EH (cell line): ENCODE measurements at places on chromosomes 7 and 10.
A peak's percentile ranks its signal among the peaks of the same experiment; 100 is the strongest.

- DNase-seq = peak; percentile 83
Measured at GRCh38 chr7:66952343-66953043, 31.5 kb downstream of the TMEM248 start.

- no peak for DNase-seq
Measured at GRCh38 chr7:129772646-129773280, 161.2 kb downstream of the NRF1 start.

DNA sequence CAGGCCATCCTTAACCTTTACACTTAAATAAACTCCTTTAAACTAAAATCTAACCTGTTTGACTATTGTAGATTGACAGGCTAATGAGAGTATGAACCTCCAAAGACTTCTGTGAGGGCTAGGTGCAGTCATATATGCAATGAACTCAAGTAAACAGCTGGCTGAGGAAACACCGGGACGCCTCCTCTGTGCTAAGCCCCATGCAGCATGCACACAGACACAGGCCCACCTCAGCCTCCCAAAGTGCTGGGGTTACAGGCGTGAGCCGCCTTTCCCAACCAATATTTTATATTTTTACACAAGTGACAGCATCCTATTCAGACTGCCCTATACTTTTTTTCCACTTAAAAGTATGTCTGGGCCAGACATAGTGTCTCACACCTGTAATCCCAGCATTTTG lies 1.5 kb upstream of the FXYD4 start:
- DNase-seq = no peak

- no peak for DNase-seq
Measured at GRCh38 chr10:54985732-54986131, 184.7 kb upstream of the PCDH15 start.

- no peak for DNase-seq
Measured at GRCh38 chr7:155579565-155579964, 33.2 kb upstream of the CNPY1 start.

GRCh38 chr7:130216750-130217149 lies 9.1 kb downstream of the SSMEM1 start:
- DNase-seq = no peak

- peak; percentile 17 for DNase-seq
Measured at GRCh38 chr10:30967650-30968410, 63.8 kb downstream of the ZNF438 start.

- DNase-seq = peak; percentile 91
Measured at GRCh38 chr10:36675458-36675880, 449.9 kb upstream of the ANKRD30A start.

DNA sequence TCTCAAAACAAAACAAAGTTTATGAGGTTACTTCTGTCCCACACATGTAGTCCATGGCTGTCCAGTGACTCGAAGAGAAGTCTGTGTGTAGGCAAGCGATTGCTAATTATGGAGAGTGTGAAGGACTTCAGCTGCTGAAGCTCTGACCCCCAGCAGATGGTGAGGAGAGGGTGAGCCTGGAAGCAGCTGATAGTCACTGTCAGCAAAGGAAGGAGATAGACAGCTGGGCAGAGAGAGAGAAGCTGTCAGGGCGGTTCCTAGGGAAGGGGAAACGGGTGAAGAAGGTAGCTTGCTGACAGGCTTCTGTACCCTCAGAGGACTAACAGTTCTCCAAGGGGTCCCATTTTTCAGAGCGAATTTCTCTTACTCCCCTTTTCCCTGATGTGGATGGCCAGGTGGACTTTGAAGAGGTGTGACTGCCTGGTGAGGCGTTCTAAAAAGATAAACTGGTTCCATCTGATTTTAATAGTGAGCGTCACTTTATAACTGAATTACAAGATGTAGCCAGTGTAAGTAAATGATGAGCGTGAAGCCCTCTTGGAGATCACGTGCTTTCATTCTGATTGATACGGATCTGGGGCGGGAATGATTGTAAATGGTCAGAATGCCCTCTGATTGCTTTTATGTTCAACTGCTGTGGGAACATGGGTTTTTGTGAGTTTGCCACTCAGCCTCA lies 12.1 kb downstream of the ZSCAN21 start:
- DNase-seq = no peak

DNA sequence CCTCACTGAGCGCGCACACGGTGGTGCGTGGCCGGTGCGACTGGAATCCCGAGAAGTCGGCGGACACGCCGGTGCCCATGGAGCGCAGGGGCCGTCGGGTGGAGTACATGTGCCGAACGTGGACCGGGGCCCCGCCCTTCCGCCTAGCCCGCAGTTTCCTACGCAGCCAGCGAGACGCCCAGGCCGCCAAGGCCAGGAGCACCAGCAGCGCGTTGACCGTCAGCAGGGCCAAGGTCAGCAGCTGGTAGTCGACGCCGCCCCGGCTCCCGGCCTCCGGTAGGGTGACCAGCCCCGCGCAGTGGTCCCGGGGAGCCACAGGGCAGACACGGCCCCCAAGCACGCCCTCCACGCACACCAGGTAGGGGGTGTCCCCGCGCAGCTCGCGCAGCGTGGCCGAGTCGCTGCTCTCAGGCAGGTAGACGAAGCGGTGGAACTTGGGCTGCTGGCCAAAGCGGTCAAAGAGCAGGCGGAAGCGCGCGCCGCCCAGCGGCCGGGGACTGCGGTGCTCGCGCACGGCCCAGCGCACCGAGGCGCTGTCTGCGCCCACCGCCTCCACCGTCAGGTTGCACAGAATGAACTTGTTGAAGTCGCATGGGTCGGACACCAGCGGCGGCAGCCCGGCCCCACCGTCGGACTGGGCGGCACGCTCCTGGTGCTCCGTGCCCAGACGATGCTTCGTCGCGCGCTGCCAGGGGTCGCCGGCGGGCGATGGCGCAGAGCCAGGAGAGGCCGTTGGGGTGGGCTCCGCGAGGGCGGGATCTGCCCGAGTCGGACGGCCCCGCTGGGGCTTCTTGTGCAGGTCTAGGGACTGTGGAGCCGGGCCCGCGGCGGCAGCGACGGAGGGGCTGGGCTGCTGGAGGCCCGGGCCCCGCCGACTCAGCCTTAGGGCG lies 2.2 kb downstream of the TRIL start:
- DNase-seq = peak; percentile 15

- no peak for DNase-seq
Measured at GRCh38 chr10:28871665-28872064, 194.3 kb downstream of the BAMBI start.

DNA sequence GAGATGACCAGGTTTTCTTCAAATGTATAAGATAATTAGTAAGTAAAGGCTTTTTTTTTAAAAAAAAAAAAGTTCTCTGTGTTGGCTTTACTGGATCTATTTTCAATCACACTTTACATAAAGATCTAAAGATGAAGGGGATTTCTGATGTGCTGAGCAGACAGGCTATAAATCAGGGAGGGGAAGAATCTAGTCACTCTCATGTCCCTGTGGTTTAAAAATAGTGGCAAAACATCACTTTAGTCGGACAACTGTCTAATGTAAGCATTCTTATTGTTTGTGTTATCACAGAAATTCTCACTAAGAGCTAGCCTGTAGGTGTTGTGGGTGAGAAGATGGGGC lies 132.7 kb downstream of the ICA1 start:
- no peak for DNase-seq

GRCh38 chr7:115224922-115225321 lies 303.0 kb downstream of the MDFIC start:
- DNase-seq = no peak

DNA sequence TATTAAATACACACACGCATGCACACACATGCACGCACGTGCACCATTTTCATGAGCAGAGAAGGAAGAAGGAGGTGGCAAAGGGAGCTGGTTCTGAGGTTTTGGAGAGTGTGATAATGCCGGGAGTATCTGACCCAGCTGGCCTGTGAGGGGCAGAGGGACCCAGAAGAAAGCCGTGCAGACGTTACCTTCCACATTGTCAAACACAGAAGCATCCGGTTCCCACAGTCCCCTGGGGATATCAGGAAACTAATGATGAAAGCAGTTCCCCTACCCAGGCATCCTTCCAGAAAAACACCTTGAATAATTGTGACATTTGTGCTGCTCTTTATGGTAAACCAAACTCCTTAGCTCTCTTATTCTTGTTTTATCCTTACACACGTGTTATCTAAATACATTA lies 85.7 kb upstream of the FAM180A start:
- DNase-seq = no peak

- no peak for DNase-seq
Measured at GRCh38 chr7:46880508-46881196, 701.3 kb downstream of the TNS3 start.

DNA sequence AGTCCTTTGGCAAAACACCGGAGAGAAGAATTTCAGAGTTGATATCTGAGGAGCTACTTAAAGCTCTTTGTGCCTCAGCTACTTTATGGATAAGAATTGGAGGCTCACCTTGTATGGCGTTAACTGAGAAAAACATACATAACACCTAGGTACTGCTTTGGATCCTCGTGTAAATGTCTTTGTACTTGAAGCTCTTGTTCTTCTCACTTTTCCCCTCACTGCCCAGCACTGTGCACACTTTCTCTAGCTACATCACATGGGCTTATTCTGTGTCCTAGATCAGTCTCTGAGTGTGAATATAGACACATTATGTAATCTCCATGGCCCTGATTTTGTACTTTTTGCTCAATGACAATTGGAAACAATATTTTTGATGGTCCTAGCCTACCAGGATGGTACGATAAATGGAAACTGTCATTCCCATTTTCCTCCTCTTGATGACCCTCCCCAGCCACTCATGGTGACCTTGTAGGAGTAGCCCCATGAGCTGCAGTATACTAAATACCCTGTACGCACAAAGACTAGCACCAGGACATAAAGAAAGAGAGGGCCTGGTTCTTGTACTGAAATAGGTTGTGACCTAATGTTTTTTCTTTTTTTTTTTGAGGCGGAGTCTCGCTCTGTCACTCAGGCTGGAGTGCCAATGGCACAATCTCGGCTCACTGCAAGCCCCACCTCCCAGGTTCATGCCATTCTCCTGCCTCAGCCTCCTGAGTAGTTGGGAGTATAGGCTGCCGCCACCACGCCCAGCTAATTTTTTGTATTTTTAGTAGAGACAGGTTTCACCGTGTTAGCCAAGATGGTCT lies 22.1 kb downstream of the STAMBPL1 start:
- DNase-seq = no peak

DNA sequence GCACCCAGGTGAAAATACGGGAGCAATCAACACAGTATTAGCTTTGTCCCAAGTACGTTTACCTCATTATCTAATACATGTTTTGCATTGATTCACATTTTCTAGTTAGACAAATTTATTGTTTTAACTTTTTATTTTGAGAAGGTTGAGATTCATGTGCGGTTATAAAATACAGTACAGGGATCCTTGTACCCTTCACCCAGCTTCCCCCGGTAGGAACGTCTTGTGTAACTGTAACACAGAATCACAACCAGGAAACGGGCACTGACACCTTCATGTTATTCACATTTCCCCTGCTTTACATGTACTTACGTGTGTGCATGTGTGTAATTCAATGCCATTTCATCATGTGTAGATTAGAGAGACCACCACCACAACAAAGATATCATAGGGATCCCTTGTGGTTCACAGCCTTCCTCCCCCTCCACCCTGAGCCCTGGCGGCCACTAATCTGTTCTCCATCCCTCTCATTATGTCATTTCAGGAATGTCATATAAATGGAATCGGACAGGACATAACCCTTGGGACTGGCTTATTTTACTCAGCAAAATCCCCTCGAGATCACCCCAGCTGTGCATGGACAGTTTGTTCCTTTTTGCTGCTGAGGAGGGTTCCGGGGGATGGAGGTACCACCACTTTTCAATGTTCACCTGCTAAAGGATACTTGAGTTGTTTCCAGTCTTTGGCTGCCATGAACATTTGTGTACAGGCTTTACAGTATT lies 46.5 kb upstream of the C10orf71 start:
- DNase-seq = no peak

DNA sequence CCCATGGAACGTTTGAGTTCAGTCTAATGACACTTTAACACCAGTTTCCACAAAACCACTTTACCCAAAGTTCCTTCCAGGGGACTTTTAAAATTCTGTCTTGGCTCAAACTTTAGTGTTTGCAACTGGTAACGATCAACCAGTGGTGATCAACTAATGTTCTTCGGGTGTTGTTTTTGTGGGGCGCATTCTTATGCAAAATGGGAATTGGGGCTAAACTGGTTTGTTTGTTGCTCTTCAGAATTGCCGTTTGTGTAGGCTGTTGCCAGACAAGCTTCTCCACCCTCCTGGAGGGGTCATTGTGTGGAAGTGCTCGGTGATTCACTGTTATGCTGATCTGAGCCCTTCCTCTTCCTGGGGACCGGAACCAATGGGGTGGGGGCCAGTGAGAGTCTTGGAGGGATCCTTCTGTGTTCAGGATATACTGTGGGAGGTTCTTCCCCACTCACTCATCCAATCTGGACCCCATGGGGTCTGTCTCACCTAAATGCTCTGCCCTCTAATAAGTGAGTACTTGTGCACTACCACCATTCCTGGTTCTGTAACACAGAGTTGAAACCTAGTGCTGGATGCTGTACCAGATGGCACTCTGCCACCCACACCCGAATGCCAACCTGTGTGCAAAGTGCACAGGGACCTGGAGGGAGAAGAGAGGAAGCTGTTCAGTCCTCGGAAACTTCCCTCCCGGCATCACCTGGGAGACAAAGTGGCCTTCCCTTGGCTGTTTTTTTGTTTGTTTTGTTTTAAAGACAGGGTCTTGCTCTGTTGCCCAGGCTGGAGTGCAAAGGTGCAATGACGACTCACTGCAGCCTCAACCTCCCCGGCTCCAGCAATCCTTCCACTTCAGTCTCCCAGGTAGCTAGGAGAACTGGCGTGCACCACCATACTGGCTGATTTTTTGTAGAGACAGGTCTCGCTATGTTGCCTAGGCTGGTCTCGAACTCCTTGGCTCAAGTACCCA lies 2.1 kb downstream of the NFE2L3 start:
- peak; percentile 34 for DNase-seq

DNA sequence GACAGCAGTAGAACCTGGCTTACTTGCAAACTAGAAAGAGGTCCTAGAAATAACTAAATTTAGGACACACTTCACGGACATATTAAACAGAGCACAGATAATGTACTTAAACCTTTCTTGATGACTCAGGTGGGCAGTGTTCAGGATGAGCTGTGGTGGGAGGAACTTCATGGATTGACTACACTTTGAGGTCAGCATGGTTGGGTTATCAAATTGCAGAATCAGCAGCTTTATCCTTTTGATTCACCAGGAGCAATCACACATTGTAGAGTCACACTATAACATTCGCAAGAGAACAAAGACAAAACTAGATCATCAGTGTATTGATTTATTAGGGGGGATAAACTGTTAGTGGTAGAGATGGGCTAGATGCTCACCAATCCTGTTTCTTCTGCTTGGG lies 38.6 kb upstream of the AGK start:
- no peak for DNase-seq

- DNase-seq = peak; percentile 14
Measured at GRCh38 chr10:50216894-50217293, 34.4 kb downstream of the ASAH2 start.

- peak; percentile 56 for DNase-seq
Measured at GRCh38 chr7:45574669-45575500, 717 bp downstream of the ADCY1 start.

- no peak for DNase-seq
Measured at GRCh38 chr10:98367604-98368451, 47.2 kb downstream of the PYROXD2 start.

- no peak for DNase-seq
Measured at GRCh38 chr7:158357106-158357897, 230.3 kb downstream of the PTPRN2 start.
